ENCODE measurements at places on chromosomes 7 and 10.

DNA sequence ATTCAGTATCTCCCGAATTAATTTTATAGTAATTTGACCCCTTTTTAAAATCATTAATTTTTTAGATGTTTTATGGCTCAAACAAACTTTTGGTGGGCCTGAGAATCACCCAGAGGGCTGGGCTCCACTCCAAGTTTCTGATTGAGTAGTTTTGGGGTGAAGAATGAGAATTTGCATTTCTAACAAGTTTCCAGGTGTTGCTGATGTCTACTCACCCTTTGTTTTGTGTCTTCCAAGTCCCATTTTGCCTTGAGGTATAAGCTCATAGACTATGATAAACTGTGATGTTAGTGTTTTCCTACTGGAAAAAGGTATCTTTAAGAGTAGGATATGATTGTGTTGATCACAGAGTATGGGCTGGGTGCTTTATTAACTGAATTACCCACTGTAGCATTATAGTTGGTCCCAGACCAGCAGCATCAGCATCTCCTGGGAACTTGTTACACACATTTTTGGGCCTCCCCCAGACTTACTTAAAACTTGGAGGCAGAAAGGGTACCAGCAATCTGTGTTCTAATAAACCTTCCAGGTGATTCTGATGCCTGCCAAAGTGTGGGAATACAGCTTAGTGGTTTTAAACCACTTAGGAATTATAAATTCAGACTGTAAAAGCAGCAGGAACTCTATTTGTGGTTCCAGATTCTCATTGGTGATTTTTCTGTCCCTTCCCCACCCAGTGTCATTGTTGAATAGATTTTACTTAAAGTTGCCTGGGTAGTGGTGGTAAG, 19.1 kb downstream of the ZNRF2 start:
- DNase-seq = no peak

- no peak for DNase-seq
Observed at GRCh38 chr7:121824276-121824675, 48.7 kb upstream of the PTPRZ1 start.

- DNase-seq = no peak
Observed at GRCh38 chr10:104688251-104689042, 47.4 kb downstream of the SORCS3 start.

DNA sequence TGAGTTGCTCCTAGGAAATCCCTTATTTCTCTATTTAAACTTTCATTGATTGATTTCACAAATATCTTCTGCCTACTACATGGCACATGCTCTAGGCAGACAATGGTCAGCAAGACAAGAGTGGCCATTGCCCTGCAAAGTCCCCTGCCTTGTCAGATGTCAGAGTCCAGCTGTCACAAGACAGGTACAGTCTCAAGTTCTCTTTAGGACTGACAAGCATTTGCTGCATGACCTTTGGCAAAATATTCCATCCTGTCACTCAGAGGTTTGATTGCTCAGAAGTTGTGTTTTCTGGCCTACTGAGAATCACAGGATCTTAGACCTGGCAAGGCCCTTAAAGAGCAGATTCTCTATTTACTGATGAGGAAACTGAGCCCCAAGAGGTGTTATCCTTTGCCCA, 322.3 kb upstream of the NFE2L3 start:
- DNase-seq = no peak

DNA sequence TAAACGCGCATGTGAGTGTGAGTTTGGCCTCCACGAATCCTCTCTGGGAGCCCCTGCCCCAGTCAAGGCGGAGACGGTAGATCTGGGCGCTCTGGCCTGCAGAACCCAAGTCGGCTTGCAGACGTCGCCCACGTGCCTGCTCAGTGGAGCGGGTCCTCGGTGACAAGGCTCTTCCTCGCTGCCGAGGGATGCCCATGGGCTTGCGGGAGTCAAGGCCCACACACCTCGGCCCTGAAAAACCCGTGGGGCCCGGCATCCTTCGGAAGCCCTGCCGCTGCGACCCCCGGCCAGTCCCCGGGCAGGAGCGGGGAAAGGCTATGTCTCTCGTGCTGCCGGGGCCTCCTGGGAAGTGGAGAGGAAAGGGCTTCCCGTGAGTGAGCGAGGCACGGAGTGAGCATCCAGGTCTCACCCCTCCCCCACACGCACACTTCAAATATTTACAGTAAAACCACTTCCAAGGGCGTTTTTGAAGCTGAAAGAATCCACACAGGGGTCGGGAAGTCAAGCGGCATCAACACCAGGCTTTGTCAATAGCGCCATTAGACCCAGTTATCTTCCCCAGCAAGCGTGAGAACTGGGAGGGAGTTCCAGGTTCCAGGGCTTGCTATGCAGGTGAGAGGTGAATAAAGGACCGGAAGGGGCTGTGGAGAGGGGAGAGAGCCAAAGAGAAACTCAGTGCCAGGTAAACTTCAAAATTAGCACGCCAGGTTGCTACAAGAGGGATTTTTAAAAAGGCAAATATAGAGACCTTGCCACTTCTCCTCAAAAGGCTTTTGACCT, 1.1 kb upstream of the MNX1 start:
- DNase-seq = no peak

DNA sequence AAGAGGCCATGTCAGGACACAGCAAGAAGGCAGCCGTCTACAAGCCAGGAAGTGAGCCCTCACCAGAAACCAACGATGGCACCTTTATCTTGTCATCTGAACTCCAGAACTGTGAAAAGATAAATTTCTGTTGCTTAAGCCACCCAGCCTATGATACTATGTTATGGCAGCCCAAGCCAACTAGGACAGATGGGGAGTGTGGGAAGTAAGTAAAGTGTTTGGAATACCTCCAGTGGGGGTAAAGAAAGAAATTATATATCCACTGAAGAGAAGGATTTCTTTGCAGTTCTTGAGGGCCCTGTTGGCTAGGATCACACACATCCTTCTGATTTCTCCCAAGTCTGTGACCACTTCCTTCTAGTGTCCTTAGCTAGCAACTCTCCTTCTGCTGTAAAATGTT, 384.4 kb downstream of the TNS3 start:
- no peak for DNase-seq

DNA sequence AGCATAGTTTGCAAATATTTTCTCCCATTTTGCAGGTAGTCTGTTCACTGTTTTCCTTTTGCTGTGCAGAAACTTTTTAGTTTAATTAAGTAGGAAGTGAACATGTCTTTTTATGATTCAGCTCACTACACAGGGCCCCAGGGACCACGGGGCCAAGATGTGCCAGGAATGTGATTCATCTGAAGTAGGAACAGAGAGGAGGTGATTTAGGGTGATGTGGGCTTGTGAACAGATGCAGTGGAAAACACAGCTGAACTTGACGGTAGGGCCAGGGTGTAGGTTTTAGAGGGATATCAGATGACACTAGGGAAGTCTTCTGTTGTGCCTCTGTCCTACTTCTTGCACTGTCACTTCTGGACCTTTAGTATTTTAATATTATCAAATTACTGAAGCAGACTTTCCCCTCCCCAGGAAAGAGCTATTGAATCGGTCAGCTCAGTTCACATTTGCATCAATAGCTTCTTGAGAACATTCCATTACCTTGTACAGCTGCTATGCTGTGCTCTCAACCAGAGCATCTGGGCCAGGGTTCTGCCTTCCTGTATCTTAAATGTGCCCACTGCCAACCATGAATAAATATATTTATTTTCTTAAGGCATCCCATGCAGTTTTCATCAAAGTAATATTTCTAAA, 96.9 kb downstream of the OSBPL3 start:
- DNase-seq = no peak

DNA sequence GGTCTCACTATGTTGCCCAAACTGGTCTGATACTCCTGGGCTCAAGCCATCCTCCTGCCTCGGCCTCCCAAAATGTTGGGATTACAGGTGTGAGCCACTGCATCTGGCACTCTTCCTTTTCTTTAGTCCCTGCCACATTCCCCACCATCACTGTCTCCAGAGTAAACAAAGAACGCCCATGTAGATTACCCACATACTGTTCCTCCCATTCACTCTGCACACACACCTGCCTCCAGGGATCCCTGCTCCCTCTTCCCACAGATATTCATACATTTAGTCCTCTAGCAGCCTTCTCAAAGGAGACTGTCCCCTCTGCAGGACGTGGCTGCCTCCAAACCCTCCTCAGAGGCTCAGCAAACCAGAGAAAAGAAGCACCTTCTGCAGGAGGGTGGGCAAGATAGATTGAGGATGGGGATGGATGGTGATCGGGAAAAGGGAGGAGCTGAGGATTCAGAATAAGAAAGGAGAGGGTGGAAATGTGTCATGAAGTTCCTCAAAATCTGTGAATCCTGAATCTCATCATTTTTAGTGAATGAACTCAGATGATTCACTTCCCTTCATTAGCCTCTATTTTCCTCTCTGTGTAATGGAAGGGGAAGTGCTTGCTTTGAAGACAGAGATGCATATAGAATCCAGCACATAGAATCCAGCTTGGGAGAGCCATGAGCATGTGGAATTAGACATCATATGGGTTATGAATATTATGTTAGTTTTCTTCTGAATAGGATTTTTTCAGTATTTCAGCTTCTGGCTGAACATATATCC, 5.5 kb upstream of the PLAU start:
- no peak for DNase-seq

DNA sequence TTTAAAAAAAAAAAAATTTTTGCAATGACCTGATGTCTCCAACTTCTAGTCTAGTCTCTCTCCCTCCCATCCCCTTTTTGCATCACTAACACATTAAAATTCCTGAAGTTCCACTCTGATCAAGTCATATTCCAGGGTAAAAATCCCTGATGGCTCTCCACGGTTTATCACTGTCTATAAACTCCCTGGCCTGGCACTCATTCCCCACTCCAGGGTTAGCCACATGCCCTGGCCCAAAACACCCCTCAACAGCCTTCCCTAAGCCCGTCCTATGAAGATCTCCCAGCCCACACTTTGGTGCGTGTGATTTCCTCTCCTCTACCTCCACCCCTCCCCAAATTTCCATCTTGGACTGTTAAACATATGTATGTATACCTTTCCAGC, 125.4 kb downstream of the JAZF1 start:
- no peak for DNase-seq

GRCh38 chr10:15869935-15870334, 9.6 kb upstream of the MINDY3 start:
- no peak for DNase-seq

- DNase-seq = no peak
Observed at GRCh38 chr10:112526139-112526538, 79.1 kb downstream of the VTI1A start.
